ENCODE measurements at places on chromosomes 4 and X. TPM values are rescaled to one million over a fixed set of nuclear protein-coding genes. Genes with fewer than 3 reads are reported as not detected.

FAAH2 gene
- total RNA-seq, result 1.6 TPM

GLRA2 gene
- total RNA-seq, result not detected

CYLC1 gene
- total RNA-seq, result not detected

CENPU gene
- 27.6 TPM for total RNA-seq
